ENCODE measurements at places on chromosomes 16 and 17.

DNA sequence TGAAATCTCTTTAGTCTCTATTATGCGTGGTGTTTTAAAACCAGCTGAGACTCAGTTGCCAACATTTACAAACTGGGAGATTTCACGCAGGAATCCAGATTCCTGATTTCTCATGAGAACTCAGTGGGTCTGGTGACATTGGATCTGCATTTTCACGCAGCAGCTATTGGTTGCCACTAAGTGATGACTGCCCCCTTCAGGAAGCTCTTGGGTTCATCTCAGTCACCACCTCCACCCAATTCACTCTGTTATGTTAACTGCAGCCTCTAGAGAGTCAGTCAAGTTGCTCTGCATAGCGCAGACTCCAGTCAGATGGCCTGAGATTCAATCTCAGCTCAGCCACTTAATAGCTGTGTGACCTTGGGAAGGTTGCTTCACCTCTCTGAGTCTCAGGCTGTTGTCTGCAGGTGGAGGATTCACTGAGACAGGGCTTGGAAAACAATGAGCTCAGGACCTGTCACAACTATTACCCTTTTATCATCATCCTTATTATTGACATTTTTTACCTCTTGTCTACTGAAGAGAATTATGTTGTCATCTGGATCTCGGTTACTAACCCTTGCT is 6.4 kb downstream of the SHISA9 start:
- no peak for DNase-seq

- DNase-seq: no peak
Observed at GRCh38 chr16:89210904-89211515, 6.5 kb upstream of the ZNF778 start.

- DNase-seq: no peak
Observed at GRCh38 chr16:85751698-85752501, 1.0 kb upstream of the C16orf74 start.

- no peak for DNase-seq
Observed at GRCh38 chr17:80109713-80110446, 8.5 kb downstream of the GAA start.

GRCh38 chr16:27234603-27235002 is 31.3 kb downstream of the KDM8 start:
- DNase-seq: no peak

- peak; percentile 29 for DNase-seq
Observed at GRCh38 chr17:17180141-17180603, 26.0 kb downstream of the PLD6 start.

DNA sequence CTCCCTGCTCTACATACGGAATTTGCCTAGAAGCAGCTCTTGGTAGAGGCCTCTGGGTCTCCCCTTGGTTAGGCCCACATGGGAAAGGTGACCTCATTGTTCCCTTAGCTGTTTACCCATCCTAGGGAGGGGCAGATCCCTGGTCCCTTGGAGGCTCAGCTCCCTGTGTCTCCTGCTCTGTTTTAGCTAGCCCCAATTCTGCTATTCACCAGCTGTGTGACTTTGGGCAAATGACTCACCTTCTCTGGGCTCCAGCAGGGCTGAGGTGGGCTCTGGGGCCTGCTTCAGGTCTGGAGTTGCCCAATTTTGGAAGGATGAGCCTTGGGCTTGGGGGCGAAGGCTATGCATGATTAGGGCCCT is 3.9 kb downstream of the ABCC3 start:
- DNase-seq: no peak

GRCh38 chr16:22618842-22619241 is 108.2 kb downstream of the NPIPB5 start:
- no peak for DNase-seq

DNA sequence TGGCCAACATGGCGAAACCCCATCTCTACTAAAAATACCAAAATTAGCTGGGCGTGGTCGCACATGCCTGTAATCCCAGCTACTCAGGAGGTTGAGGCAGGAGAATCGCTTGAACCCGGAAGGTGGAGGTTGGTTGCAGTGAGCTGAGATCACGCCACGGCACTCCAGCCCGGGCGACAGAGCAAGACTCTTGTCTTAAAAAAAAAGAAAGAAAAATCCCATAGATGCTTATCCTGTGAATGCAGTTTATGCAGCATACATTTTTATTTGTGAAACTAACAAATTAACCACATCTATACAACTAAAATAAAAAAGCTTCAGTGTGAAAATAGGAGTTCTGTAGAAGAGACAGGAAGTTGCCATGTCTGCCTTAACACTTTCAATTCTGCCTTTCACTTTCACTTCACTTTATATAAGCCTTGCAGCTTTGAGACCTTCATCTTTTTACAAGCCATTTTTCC is 7.1 kb downstream of the IGSF6 start:
- peak; percentile 32 for DNase-seq

DNA sequence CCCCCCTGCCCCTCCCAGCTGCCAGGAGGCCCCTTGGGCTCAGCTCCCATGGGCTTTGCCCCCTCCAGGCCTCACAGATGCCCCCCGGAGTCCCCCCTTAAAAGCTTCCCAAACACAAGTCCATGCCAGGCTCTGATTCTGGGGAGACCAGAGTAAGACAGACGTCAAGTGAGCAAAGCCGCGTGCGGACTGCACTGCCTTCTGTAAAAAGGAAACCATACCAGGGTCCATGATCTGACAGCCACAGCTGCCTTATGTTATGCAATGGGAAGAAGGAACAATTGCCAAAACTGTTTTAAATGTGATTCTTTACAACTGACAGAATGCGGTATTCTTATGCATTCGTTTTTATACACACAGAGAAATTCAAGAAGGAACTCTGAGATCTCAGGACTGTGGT is 17.9 kb upstream of the HEXD start:
- no peak for DNase-seq

DNA sequence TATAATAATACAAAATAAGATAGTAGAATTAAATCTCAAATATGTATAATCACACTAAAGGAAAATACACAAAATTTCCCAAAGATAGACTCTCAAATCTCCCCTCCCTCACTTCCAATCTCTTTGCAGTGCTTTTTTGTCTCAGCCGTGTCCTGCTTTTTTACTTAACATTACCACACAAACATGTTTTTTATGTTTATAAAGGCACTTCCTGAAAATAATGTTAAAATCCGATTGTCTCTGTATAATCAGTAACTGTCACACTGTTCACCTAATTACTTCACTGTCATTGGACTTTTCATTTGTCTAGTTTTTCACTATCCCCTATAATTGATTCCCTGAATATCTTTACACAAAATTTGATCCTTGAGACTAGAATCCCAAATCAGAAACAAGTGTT is 38.2 kb upstream of the ALDH3A2 start:
- DNase-seq: no peak

GRCh38 chr17:7295230-7296180 is 1.1 kb upstream of the YBX2 start:
- no peak for DNase-seq

- no peak for DNase-seq
Observed at GRCh38 chr17:72255481-72255880, 134.7 kb downstream of the SOX9 start.

- DNase-seq: no peak
Observed at GRCh38 chr16:88298181-88298832, 84.5 kb upstream of the ZNF469 start.

DNA sequence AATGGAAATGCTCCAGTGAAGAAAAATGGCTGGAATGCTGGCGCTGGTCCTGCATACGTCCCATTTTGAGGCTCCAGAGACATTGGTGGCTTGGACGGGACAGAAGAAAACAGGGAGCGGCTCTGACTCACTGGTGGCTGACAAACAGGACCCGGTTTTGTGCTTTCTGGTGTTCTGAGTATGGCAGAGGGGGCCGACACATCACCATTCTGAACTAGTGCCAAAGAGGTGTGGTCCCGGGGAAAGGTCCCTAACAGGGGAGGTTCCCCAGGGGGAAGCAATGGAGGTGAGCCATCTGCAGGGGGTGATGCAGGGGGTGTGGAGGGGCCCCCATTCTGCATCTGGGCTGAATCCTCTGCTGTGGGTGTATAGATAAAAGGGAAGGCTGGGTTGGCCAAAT is 8.3 kb downstream of the ANKRD40 start:
- no peak for DNase-seq

- DNase-seq: no peak
Observed at GRCh38 chr17:74429604-74430384, 2.1 kb upstream of the GPRC5C start.

DNA sequence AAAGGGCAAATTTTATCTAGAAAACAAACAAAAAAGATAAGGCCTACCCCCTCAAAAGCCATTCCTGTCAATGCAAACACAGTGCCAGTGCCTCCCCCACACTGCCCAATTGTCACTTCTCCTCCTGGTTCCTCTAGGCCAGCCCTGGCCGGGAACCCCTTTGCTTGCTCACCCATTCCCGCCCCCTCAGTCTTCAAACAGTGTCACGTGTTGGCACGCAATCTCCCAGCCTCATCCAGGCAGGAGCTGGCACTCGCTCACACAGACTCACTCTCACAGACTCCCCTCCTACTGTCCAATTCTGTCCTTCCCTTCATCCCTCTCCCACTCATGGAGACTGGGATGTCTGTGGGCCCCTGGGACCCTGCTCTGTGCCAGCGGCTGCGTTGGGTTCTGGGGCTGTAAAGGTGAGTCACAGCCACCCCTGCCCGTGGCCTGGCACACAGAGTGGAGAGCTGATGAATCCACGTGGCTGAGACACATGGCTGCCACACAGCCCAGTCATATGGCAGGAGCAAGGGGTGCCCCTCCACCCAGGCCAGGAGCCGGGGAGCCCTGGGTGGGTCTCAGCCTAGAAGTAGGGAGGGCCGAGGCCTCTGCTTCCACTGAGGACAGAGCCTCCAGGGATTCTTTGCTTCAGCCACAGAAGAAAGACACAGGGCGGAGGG is 54.8 kb downstream of the VAC14 start:
- DNase-seq: no peak

DNA sequence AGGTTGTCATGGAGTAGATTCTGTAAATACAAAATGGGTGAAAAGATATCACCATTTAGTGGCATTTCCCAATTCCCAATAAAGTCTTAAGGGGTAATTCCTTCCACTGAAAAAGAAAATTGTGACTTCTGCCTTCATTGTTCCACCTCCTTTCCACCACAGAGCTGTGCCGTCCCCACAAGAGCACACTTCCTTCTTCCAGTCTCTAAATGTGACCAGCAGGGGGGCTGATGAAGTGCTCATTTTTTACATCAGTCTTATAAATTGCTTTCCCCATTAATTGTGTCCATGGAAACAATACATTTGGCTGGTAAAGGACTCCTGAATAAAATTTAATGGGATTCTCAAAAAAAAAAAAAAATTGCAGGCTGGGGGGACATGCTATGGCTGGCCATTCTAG is 260.8 kb upstream of the PSMD7 start:
- no peak for DNase-seq

DNA sequence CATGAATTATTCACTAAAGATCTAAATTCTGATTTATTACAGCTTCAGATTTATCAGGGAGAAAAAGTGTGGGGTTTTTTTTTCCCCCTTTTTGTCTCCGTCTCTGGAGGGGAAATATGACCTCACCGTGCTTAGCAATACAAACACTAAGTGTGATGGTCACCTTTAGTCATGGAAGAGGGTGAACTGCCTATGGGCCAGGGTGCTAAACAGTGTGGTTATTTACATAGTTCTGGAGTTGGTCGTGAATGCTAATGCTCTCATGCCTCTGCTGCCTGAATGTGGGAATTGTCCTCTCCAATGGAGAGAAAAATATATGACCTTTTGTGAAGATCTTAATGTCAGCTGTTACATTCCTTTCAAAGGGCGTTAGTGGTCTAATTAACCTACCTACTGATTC is 44.8 kb upstream of the MSI2 start:
- DNase-seq: no peak

- DNase-seq: no peak
Observed at GRCh38 chr17:3539881-3540540, 17.6 kb downstream of the TRPV3 start.

GRCh38 chr17:42118545-42118944 is 2.6 kb downstream of the KAT2A start:
- DNase-seq: no peak

- no peak for DNase-seq
Observed at GRCh38 chr16:50467943-50468748, 80.0 kb upstream of the NKD1 start.

- DNase-seq: no peak
Observed at GRCh38 chr17:81436294-81436849, 41.1 kb downstream of the BAHCC1 start.

- no peak for DNase-seq
Observed at GRCh38 chr17:29905086-29905878, 24.7 kb downstream of the SSH2 start.

- DNase-seq: no peak
Observed at GRCh38 chr16:84040823-84041820, 1.5 kb downstream of the SLC38A8 start.

DNA sequence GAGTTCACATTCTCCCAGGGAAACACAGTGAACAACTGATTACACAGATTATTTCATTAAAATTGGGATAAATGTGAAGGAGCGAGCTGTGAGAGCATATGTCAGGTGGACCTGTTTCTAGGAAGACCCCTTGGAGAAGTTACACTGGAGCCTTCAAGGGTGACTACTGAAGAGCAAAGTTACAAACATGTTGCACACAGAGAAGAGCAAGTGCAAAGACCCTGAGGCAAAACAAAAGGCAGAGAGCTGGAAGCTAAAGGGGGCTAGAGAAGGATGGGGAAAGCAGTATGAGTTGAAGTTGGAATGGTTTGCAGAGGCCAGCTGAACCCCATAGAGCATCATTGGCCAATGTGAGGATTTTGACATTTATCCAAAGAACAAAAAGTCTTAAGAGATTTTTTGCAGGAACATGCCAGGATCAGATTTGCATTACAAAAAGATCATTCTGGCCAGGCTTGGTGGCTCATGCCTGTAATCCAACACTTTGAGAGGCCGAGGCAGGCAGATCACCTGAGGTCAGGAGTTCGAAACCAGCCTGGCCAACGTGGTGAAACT is 14.1 kb downstream of the PDZD9 start:
- no peak for DNase-seq

- DNase-seq: no peak
Observed at GRCh38 chr17:72004611-72005331, 116.0 kb upstream of the SOX9 start.

DNA sequence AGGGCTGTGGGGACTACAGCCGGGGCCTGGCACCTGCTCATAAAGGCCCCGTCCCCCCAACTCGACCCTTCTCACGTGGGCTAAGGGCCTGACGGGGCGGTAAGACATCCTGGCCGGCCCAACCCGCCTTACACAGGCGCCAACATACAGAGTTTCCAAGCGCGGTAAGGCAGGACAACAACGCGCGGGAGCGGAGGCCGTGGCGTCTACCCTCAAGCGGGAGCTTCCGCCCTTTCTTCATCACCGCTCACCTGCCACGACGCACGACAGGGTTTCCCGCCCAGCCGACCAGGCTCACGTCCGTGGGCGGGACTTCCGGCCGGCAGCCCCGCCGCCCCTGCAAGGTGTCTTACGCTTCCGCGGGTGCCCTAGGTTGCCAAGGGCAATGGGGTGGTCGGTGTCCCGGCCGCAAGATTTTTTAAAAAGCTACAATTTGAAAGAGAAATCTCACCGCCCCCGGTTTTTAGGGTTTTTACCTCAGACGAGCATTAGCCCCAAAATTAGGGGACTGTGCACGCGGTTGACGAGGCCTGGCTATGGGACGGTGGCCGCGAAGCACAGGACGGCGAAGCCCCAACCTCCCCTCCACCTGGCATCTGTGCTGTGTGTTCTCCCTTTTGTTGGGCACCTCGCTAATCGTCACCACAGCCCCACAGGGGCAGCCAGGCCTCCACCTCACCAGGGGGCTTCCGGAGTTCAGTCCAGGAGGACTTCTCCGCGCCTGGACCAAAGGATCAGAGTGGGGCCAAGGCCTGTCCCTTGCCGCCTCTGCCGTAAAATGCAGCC is at the start of gene TERB1:
TERB1 (minus strand) TSS at position 265 of the 786 bp plus-strand sequence. CDS start 4,786 bp downstream, outside the sequence.
- no peak for DNase-seq

GRCh38 chr17:62800585-62800984 is 7.5 kb downstream of the MARCHF10 start:
- DNase-seq: no peak

GRCh38 chr17:64410750-64411490 is 20.3 kb upstream of the PECAM1 start:
- DNase-seq: no peak

All from activated effector memory CD4-positive, alpha-beta T cell treated with Interleukin-2 at 50 U/mL for 16 hours (primary cell).